ENCODE measurements at places on chromosomes 1 and 21. TPM values are rescaled to one million over a fixed set of nuclear protein-coding genes. Genes with fewer than 3 reads are reported as not detected.

GRCh38 chr1:154556422-154556821 lies 2.0 kb downstream of the UBE2Q1 start:
- H3K27ac ChIP-seq: no peak overlapping the region
- DNase-seq: no peak
- H3K4me1 ChIP-seq: no peaks in the 10 kb centered on the region
- H3K36me3 ChIP-seq: peaks cover 32% of the 10 kb centered on the region
- no peaks in the 10 kb centered on the region for H3K27me3 ChIP-seq

- no peak overlapping the region for H3K27ac ChIP-seq
- no peaks in the 10 kb centered on the region for H3K36me3 ChIP-seq
- H3K4me3 ChIP-seq: no peak overlapping the region
- no peaks in the 10 kb centered on the region for H3K4me1 ChIP-seq
- DNase-seq: no peak
These were observed 23.2 kb downstream of the CACNA1S start for GRCh38 chr1:201088901-201089525.

DNA sequence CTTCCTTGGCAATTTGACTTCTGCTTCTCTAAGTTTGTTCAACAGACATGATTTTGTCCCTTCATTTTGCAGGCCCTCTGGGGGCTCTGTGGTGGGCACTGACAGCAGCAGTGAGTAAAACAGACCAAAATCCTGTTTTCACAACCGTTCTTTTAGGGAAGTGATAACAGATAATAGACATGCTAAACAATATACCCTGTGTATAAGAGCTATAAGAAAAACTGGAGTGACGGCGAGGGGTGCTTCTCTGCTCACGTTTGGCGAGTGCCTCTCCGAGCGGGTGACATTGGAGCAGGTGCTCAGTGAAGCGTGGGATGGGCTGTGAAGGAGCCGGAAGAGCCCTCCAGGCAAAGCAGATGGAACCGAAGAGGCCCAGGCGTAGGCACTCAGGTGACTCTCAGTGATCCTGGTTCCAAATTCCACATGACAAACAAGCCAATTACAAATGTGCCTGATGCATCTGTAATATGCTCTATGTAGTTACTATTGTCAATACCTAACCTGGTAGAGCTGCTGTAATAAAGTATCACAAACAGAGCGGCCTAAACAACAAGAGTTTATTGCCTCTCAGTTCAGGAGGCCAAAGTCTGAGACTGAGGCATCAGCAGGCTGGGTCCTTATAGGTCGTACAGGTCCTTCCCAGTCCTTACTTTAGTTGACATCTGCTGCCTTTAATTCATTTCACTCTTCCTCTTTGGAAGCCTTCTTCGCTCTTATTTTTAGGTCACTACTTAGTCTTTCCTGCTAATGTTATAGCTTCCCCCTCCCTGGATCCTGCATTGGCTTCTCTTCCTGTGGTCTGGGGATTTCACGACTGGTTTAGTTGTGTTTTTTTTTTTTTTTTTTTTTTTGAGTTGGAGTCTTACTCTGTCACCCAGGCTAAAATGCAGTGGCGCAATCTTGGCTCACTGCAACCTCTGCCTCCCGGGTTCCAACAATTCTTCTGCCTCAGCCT lies 20.1 kb downstream of the OR2B11 start:
- no peaks in the 10 kb centered on the region for H3K4me1 ChIP-seq
- H3K4me3 ChIP-seq: no peak overlapping the region

DNA sequence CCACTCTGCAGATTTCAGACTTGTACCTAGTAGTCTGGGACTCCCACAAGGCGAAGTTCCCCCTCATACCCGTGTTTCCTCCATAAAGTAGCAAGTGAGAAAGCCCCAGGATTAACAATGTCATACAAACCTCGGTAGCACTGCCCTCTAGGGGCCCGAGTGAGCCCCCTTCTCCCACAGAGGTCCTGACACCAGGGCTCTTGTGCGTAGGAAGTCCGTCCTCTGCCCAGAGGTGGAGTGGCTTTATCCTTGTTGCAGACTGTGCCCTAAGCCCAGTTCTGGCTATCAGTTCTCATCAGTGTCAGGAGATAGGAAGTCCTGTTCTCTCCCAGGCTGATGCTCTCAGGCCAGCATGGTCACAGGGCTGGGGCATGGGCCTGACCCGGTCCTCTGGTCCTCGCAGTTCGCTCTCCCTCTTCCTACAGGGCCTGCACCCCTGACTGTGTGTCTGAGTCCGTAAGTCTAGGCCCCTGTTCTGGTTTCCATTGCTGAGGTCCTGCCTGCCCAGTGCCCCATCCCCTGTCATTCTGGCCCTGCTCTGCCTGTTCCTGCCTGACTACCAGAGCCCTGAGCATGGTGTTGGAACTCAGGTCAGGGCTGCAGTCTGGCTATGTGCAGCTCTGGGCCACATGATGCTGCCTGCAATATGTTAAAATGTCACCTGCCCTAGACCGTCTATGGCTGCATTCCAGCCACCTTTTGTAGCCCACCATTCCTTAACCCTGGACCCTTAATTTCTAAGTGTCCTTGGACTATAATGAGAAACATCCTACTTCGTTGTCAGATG lies 285.6 kb downstream of the ASTN1 start:
- no peaks in the 10 kb centered on the region for H3K27me3 ChIP-seq
- no peaks in the 10 kb centered on the region for H3K4me1 ChIP-seq
- H3K27ac ChIP-seq: no peak overlapping the region
- H3K36me3 ChIP-seq: no peaks in the 10 kb centered on the region

The SYCP1 gene
- total RNA-seq: not detected

DNA sequence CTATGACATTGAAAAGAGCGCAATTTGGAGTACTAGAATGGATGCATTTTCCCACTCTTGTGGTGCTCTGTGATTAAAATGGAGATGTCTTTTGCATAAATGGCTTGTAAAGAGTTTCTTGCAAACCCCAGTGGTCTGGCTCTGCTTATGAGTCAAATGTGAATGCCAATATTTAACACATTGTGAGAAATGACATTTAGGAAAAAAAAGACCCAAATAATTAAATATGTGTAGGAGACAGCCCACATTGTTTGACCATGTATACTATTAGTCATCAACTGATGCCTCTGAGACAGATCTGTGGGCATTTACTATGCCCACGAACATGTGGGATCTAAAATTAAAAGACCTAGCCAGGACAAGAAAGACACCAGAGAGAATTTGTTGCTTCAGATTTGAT lies 22.2 kb upstream of the RUNX1 start:
- H3K4me3 ChIP-seq: no peak overlapping the region
- DNase-seq: no peak
- no peaks in the 10 kb centered on the region for H3K4me1 ChIP-seq
- 0 out of 2 replicates have a peak, but pooled peaks cover 5% of the 10 kb centered on the region for H3K36me3 ChIP-seq
- H3K27ac ChIP-seq: no peak overlapping the region
